ENCODE measurements at places on chromosomes 2 and 18.

DNA sequence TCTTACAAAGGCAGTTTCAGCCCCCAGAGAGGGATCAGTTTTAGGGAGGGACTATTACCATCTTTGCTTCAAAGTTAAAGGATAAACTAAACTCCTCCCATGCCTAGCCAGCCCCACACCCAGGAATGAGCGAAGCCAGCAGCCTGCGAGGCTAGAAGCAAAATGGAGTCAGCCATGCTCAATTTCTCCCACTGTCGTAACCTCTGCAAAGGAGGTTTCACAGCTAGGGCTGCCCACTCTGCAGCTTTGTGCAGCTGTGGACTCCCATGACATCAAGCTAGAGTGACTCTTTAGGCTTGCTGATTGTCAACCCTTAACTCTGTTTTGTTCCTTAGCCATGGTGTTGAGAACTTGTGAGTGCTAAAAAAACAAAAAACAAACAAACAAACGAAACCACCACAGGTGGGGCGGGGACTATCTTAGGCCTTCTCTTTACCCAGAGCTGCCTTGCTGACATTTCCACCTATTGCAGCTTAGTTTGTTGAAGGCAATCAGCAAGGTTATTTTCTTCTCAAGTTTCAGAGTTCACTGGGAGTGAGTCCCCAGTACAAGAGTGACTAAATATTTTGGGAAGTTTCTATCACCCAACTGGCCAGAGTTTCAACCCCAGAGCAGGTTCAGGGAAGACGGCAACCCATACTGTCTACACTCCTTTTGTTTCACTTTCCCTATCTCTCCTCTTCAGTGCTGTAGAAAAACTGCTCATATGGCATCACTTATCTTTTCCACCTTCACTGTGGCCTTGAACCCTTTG, 592.1 kb downstream of the XIRP2 start:
- DNase-seq, result no peak

- no peak for DNase-seq
These were observed 359.8 kb upstream of the SETBP1 start for GRCh38 chr18:44320619-44321460.

- no peak for DNase-seq
These were observed 90.8 kb upstream of the MGAT4A start for GRCh38 chr2:98821629-98822135.

- no peak for DNase-seq
These were observed 65.4 kb upstream of the GLS start for GRCh38 chr2:190815226-190815625.

- DNase-seq, result peak; percentile 26
These were observed 25.9 kb downstream of the CD8A start for GRCh38 chr2:86764661-86765309.

GRCh38 chr18:6994056-6994770, 123.4 kb downstream of the LAMA1 start:
- no peak for DNase-seq
